Dorsolateral prefrontal cortex (tissue), 122 donors: ENCODE measurements at places on chromosomes 13 and 19.
A peak's percentile ranks its signal among the peaks of the same experiment; 100 is the strongest.

- DNase-seq: no peak
These were observed 72.2 kb downstream of the ATP11A start for GRCh38 chr13:112761701-112762689.

GRCh38 chr13:18959996-18960395 is 221.6 kb downstream of the TUBA3C start:
- DNase-seq: no peak

DNA sequence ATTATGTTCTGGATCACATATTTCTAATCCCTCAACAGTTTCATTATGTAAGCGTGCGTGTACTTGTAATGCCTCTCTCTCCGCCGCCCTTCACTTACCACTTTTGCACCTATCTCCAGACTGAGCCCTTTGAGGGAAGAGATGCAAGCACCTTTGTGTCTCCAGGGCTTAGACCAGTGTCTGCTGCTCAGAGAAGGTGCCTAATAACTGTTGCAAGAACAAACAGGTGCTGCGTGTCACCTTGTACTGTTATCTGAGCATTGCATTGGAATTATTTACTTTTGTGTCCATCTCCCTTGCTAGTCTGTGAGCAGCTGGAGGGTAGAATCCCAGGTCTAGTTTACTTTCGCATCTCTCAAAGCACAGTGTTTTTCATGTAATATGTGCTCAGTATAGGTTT is 156.2 kb downstream of the FLT1 start:
- no peak for DNase-seq

DNA sequence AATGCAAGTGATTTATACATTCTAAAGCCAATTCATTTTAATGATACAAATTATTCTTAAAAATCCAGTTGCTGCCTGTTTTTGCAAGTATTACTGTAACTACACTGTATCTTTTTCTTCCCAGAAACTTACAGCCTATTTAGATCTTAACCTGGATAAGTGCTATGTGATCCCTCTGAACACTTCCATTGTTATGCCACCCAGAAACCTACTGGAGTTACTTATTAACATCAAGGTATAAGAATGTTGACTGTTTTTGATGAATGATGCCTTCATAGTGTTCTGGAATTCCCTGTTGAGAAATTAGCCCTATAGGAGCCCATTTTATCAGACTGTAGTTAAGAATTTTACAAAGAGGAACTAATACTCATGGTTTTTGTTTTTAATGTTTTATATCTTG is 25.0 kb downstream of the ITM2B start:
- DNase-seq: no peak

DNA sequence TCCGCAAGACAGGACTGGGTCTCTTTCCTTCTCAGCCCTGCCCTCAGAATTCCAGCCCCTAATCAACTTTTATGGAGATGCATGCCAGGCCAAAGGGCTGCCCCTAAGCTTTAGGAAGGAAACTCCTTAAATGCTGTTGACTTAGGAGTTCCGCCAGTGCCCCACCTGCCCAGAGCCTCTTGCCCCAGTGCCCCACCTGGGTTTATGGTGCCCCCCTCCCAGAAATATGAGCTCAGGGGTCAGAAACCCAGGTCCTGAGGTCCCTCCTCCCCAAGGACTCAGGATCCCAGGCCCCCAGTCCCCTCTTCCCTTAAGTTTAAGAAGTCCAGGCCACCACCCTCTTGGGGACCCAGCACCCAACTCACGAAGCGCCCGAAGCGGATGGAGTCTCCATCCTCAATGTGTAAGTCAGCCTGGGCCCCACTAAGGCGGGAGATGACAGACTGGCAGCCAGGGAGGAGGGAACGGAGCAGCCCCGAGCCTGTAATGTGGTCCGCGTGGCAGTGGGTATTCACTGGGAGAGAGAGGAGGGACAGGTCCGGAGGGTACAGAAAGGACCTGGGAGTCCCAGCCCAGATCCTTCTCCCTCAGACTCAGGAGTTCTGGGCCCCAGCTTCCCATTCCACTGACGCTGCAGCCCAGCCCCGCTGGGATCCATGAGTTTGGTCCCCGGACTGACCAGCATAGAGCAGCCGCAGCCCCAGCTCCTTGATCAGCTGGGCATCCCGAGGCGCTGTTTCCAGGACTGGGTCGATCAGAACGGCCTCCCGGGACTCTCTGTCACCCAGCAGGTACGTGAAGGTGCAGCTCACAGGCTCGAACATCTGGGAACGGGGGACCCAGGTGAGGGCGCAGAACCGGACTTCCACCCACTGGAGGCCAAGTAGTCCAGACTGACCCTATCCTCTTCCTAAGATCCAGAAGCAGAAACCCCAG is 897 bp downstream of the ETHE1 start:
- peak; percentile 24 for DNase-seq

DNA sequence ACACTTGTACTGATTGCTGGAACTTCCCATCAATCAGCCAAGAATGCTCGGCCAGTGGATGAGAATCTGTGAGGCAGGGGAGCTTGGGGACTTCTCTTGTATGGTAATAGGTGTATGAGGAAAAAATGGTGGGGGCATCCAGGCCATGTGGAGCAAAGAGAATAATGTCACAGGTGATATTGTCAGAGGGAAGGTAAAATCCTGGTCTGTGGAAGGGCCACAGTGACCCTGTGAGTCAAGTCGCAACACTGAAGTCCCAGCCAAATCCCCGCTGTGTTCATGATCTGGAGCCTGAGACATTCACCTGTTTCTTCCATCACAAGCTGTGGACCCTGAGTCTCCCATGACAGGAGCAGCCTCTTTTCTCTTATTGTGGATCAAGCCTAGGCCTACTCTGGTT is 8.1 kb downstream of the PSG7 start:
- no peak for DNase-seq

GRCh38 chr19:45136507-45137178 is 24.1 kb downstream of the NKPD1 start:
- DNase-seq: no peak

GRCh38 chr13:24664726-24665409 is 15.3 kb upstream of the ATP12A start:
- no peak for DNase-seq

DNA sequence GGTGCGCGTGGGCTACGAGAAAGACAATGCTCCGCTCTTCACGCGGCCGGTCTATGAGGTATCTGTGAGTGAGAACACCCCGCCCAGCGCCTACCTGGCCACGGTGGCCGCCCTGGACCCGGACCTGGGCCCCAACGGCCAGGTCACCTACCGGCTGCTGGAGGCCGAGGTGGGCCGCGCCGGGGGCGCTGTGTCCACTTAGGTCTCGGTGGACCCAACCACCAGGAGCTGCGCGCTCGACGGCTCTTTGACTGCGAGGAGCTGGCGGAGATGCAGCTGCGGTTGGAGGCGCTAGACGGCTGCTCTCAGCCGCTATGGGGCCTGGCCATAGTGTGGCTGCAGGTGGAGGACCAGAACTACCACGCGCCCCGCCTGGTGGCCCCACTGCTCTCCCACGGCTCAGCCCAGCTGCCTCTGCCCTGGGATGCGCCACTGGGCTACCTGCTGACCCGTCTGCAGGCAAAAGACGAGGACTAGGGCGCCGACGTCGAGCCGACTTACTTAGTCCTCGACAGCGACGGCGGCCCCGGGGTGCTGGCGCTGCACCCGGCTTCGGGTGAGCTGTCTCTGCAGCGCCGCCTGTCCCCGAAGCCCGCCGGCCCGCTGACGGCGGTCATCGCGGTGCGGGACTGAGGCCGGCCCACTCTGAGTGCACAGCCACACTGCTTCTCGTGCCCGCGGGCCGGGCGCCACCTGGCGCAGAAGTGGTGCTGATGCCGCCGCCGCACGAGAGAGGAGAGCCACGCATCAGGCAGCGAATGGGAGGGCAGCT is 173.0 kb downstream of the OLFM4 start:
- DNase-seq: peak; percentile 36

GRCh38 chr13:51212758-51213157 is 9.4 kb upstream of the FAM124A start:
- DNase-seq: no peak

DNA sequence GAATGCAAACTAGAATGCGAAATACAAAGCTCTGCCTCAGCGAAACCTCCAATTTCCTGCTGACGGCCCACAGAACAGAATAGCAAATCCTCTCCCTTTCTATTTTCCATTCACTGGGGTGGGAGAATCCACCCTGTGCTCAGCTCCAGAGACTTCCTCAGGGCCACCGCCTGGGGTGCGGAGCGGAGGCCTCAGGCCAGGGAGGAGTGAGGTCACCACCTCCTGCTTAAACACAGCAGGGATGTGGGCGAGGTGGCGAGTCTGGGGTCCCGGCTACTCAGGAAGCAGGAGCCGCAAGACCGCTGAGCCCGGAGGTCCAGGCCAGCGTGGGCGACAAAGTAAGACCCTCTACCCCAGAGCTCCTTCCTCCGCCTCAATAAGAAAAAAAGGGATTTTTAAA is 666 bp upstream of the ZNF320 start:
- DNase-seq: no peak

GRCh38 chr13:77185721-77186120 is 141.2 kb downstream of the MYCBP2 start:
- DNase-seq: no peak
